K562 (cell line): ENCODE measurements at places on chromosomes 1 and 21.

- DNase-seq, result no peak
Observed at GRCh38 chr1:169650551-169650950, 20.6 kb upstream of the SELP start.

DNA sequence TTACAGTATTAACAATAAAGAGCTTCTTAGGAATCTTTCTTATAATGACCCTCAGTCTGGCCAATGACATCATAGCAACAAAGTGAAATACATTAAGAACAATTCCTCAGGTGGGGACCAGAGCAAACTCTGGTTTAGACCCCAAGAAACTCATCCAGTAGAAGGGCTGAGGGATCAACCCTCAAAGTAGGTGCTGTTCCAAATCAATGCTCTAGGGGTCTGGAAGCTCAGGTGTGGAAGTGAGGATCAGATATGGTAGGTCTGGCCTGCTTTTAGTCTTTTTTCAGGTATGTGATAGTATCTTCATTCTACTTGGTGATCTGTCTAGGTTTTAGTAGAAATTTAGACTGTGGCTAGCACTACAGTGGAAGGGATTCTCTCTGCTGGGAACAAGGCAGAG, 291.7 kb downstream of the PDE4B start:
- no peak for DNase-seq

GRCh38 chr1:204445860-204446412, 34.3 kb upstream of the PPP1R15B start:
- DNase-seq, result peak; percentile 77

- DNase-seq, result no peak
Observed at GRCh38 chr1:171636141-171636540, 14.1 kb downstream of the MYOCOS start.

DNA sequence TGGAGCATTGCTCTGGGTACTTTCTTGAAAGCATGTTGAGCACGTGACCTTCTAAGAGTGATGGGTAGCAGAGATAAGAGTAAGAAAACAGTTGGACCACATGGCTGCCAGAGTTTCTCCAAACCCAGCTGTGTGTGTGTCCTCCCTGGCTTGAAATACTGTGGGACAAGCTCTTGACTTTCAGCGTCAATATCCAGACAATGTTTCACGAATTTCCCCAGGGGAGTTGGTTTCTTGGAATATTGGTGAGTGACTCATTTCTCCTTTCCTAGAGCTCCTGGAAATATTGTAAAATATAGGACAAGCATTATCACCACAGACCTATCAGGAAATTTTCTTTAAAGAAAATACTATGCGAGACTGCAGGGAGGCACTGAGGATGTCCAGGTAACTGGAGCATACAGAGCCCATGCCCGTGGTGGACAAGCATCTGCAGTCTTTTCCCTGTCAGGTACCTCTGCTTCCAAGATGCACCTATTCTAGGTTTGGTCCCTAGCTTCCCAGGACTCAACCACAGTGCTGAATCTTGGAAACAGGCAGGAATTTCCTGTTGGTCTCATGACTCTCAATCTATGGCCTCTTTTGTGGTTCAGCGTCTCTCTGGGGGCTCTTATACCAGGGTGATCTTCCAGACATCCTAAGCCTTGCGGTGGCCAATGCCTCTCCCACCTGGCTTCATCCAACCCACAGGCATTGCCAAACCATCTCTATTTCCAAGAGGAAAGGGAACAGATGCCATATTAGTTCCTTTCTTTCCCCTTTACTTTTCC, 67.4 kb downstream of the KCNJ6 start:
- no peak for DNase-seq

- DNase-seq, result no peak
Observed at GRCh38 chr1:173043253-173043652, 7.5 kb downstream of the TNFSF18 start.

GRCh38 chr1:46526691-46527291, 24.7 kb downstream of the KNCN start:
- peak; percentile 66 for DNase-seq

DNA sequence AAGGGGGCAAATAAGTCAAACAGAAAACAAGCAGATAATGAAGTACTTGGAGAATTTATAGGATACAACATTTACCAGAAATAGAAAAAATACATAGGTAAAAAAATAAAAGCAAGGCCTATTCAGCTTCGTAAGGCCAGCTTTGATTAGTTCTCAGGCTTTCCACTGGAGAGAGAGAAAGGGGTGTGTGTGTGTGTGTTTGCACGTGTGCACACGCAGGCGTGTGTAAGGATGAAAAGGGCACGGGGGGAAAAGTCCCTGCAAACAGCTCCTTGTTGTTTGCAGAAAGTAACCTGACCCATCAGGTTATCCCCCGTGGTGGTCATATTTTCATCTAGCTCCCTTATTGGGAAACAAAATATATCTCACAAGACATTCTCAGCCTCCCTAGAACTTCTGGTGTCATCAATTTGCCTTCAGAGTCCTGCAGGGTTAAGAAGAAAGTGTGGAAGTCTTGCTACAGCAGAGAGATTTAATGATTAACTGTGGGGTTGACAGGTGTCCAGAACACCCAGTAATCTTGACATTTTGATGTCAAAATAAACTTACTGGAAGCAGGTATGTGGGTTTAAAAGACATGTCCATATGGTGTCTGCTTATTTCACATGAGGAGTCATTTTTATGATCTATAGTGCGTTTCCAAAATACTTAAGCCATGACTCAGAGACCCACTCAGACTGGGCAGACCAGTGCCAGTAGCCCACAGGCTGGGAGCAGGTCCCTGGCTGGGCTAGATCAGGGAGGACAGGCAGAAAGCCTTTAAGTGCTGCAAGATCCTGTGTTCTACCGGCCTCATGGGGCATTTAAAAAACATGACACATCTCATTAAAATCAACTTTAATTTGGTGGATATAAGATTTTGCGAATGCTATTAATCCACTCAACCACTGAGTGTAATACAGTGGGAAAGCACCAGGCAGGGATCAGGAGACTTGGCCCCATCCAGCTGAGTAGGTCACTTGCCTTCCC, 487.6 kb upstream of the CAMK1G start:
- DNase-seq, result no peak

GRCh38 chr1:25724966-25725365, 75.0 kb upstream of the SELENON start:
- no peak for DNase-seq

GRCh38 chr1:69055194-69055593, 512.5 kb upstream of the LRRC7 start:
- DNase-seq, result no peak

DNA sequence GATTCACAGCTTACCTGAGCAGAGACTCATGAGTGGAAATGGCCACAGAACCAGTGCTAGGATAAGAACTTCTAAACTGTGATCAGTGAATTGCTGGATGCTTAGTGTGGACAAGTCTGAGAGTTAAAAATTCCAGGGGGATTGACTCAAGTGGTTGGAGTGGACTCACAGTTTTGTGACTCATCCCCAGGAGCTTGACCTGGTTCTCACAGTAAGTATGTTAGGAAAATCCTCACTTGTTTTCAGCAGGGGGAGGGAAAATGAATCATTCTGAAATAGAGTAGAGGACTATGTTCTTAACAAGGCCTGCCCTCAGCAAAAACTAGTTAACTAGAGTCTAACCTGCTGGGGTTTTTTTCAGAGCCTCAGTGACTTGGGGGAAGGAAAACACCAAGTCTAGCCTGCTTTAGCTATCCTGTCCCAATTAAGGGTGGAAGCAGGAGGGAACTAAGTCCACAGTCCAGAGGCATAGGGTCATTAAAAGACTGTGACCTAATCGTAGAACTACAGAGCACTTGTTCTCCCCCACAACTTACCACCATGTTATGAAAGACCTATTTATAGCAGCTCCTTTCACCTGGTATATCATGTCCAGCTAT, 6.1 kb upstream of the CDC73 start:
- DNase-seq, result peak; percentile 35

- no peak for DNase-seq
Observed at GRCh38 chr1:114033961-114034360, 54.7 kb downstream of the OLFML3 start.

- DNase-seq, result no peak
Observed at GRCh38 chr21:33169359-33169758, 60.4 kb upstream of the IFNAR2 start.

- DNase-seq, result peak; percentile 31
Observed at GRCh38 chr1:44327679-44328491, 27.2 kb downstream of the ERI3 start.

DNA sequence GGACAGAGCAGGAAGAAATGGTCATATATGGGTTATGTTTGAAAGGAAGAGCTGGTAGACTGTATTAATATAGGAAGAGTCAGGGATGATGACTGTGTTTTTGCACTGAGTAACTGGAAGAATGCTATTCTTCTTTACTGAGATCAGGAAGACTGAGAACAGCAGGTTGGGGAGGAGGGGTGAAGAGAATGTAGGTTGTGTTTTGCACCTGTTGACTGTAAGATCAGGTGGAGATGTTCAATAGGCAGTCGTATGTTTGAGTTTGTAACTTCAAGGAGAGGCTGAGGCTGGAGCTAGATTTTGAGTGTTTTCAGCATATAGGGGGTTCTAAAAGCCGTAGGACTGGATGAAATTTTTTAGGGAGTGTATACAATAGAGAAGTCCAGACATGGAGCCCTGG, 97.2 kb downstream of the CAMTA1 start:
- DNase-seq, result no peak

DNA sequence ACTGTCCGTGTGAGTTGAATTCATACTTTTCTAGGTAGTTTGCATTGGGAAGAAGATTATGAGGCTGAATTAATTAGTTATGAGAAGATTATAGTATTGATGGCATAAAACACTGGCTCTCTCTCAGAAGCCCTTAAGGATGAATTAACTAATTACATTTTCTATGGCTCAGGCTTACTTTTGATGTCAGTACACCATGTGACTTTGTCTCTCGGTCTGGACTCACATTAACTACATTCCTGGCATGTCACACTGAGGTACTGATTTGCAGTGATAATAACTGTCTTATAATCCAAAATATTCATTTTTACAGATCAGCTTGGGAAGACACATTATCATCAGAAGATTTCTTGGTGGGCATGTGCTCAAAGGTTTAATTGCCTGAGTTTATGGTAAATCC, 362.2 kb downstream of the ZP4 start:
- DNase-seq, result no peak

- no peak for DNase-seq
Observed at GRCh38 chr1:14486401-14487201, 111.9 kb upstream of the KAZN start.

DNA sequence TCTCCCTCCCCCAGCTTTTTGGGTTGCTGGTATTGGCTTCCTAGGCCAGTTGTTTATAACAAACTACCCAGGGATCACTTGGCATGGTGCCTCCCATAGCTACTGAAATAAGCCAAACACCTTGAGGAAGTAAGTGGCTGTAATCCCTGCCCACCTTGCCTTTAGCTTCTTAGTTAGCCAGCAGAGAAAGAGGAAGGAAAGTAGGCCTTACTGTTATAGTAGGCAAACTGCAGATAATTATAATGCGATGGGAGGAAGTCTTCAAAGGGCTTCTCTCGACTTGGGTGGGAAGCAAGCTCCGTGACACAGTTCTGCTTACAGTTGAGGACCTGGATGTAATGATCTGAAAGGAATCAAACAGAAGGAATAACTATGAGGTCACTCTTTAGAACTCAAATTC, 8.2 kb downstream of the P3H1 start:
- DNase-seq, result no peak

GRCh38 chr1:34695580-34695979, 59.3 kb upstream of the GJB5 start:
- DNase-seq, result no peak

- no peak for DNase-seq
Observed at GRCh38 chr1:206723805-206724472, 39.2 kb downstream of the MAPKAPK2 start.
